ENCODE measurements at places on chromosomes 11 and 22.

GRCh38 chr11:120854988-120855387, 168.9 kb upstream of the TBCEL start:
- no peak for DNase-seq

GRCh38 chr11:77093987-77094840, 8.4 kb upstream of the OMP start:
- DNase-seq: no peak

- no peak for DNase-seq
Observed at GRCh38 chr11:27290261-27291050, 72.6 kb downstream of the CCDC34 start.

- no peak for DNase-seq
Observed at GRCh38 chr11:33040033-33040861, 875 bp downstream of the TCP11L1 start.
